ENCODE measurements at places on chromosomes 2 and 18.

- no peak for DNase-seq
Measured at GRCh38 chr18:62979900-62980299, 264.6 kb downstream of the PHLPP1 start.

DNA sequence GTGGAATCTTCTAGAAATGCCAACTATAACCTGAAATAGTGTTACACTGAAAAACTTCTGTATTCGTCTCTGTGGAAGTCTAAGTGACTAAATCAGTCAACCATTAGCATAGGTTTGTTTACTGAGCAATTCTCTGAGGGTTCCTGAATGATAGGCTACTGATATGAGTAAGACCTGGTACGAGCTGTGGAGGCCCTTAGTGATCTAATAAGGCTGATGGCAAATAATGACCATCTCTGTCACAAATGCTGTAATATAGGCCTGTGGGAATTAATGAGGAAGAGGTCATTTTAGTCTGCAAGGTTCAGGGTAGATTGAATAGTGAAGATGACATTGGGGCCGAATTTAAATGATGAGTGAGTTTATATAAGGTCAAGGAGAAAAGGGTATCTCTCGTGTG lies 82.5 kb downstream of the MGAT5 start:
- DNase-seq: no peak

- DNase-seq: no peak
Measured at GRCh38 chr18:25310045-25310444, 41.9 kb downstream of the ZNF521 start.

- DNase-seq: no peak
Measured at GRCh38 chr18:79178113-79178531, 108.9 kb downstream of the ATP9B start.

GRCh38 chr2:47471429-47472116 lies 68.6 kb downstream of the MSH2 start:
- DNase-seq: no peak

- no peak for DNase-seq
Measured at GRCh38 chr18:7479756-7480155, 87.4 kb upstream of the PTPRM start.

GRCh38 chr18:30280861-30281470 lies 761.6 kb downstream of the DSC3 start:
- no peak for DNase-seq

- DNase-seq: no peak
Measured at GRCh38 chr2:20806286-20806685, 16.6 kb downstream of the LDAH start.

DNA sequence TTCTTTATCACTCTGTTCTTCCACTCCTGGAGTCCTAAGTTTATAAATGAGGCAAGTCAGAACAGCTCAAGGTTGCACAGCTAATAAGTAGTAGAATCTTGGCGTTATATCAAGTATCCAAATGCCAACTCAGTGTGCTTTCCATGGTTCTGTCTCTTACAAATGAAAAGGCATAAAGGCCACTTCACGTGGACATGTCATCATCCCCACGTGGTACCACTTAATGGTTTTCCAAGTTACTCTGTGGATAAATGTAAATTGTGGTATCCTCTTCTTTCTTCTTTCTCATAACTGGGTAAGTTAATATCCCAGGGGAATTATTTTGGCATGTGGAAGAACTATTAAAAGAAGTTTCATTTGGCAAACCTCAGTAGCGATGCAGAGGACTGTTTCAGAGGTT lies 131.5 kb upstream of the L3MBTL4 start:
- no peak for DNase-seq

GRCh38 chr2:150609831-150610582 lies 122.5 kb upstream of the RND3 start:
- DNase-seq: no peak

GRCh38 chr2:28394331-28394877 lies 1.7 kb downstream of the FOSL2 start:
- DNase-seq: no peak
